ENCODE measurements at places on chromosomes 6 and 20.
A peak's percentile ranks its signal among the peaks of the same experiment; 100 is the strongest.

- DNase-seq, result no peak
These were observed 15.4 kb upstream of the KIAA1755 start for GRCh38 chr20:38275815-38276550.

DNA sequence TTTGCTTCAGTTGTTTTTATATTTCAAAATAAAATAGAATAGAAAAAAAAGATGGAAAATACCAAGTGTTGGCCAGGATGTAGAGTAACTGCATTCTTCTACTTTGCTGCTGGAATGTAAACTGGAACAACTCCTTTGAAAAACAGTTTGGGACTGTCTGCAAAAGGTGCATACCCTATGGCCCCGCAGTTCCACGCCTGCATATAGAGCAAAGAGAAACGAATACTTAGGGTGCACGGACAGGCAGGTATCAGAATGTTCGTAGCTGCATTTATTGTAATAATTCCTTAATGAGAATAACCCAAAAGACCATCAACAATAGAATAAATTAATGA is 603 bp upstream of the RAB23 start:
- no peak for DNase-seq

DNA sequence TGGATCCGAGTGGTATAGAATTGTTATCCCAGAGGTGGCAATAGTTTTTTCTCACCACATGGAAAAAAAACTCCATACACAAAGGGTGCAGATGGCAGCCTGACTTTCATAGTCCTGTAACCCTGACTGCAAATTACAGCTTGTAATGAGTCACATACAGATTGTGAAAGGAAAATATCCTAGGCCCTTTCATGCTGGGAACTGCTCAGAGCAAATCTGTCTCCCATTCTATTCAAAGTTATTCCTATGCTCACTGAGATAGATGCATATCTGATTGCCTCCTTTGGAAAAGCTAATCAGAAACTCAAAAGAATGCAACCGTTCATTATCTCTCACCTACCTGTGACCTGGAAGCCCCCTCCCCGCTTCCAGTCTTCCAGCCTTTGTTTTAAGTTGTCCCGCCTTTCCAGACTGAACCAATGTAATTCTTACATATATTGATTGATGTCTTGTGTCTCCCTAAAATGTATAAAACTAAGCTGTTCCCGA is 108.7 kb upstream of the MAP3K4 start:
- no peak for DNase-seq

GRCh38 chr20:46420878-46421277 is 14.5 kb upstream of the ELMO2 start:
- DNase-seq, result no peak

- DNase-seq, result peak; percentile 71
These were observed 49.6 kb upstream of the RIPOR2 start for GRCh38 chr6:24985323-24985722.

DNA sequence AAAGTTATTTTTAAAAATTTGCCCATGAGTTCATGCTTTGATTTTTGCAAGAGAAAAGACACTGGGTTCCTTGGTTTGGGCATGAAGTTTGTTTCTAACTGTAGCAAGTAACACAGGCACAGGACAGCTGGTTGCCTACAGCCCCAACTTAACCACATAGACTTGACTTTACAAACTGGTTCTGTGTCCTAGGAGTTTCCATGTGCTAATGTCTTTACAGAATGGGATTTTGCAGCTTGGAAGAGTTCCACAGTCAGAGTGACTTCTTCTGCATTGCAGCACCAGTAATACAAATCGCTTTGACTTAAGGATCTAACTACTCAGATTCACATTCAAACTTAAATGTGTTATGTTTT is 44.3 kb downstream of the OR2B2 start:
- DNase-seq, result no peak

GRCh38 chr6:167415441-167415961 is 90.6 kb downstream of the TTLL2 start:
- no peak for DNase-seq

- DNase-seq, result no peak
These were observed 27.1 kb downstream of the SYNJ2 start for GRCh38 chr6:158008864-158009113.

DNA sequence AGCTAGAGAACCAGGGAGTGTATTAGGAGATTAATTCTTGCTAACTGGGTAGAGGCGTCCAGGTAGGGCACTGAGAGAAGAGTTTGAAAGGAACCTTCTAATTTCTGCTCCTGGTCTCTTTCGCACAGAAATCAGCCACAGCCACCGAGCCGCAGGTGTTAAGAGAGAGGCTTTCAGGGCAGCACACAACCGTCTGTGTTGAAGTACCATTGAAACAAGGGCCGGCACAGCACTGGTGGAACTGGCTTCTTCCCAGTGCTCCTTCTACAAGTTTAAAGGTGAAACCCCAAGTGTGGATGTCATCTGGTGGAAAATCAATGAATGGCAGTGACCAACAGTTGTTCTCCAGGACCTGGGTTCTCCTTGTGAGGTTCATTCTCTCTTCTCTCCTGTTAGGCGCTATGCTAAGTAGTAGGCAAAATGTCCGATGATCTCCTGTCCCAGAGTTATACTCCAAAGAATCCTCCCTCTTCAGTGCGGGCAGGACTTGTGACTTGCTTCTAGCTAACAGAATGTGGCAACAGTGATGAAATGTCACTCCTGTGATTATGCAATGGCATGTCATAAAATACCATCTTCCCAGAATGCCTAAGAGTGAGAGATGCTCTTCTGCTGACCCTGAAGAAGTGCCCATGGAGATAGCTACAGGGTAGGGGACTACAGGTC is 15.0 kb upstream of the RIN2 start:
- no peak for DNase-seq

DNA sequence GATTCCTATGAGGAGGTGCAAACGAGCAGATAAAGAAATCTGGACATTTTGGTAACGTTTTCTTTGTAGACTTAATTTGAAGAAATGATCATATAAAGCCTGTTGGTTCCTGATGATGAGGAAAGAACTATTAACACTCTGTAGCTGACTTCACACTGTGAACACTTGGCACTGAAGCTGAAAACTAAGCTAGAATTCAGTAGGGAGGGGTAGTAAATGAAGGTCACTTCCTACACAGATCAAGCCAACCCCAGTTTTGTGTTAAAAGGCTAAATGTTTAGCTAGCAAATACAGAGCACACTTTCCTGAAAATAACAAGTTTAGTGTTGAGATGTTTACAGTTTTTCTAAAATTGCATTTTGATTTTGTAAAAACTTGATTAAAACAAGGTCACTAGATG is 296.2 kb upstream of the PRDM1 start:
- no peak for DNase-seq

GRCh38 chr20:5061213-5061612 is 58.5 kb downstream of the PCNA start:
- no peak for DNase-seq

DNA sequence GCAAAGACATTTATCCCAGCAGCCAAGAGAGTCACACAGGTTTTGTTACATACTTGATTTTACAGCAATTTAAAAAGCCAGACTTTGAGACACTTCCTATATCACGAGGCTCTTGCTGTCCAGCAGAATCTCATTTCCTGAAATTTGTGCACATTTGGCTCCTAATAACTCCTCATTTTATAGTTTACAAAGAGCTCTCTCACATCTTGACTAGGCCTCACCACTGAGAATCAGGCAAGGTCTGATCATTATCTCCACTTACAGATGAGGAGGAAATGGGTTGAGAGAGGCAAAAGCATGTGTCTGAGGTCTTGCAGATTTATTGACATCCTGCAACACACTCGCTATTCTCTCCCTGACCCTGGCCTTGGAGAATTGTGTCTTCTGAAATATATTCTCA is 426.8 kb downstream of the MAFB start:
- no peak for DNase-seq

DNA sequence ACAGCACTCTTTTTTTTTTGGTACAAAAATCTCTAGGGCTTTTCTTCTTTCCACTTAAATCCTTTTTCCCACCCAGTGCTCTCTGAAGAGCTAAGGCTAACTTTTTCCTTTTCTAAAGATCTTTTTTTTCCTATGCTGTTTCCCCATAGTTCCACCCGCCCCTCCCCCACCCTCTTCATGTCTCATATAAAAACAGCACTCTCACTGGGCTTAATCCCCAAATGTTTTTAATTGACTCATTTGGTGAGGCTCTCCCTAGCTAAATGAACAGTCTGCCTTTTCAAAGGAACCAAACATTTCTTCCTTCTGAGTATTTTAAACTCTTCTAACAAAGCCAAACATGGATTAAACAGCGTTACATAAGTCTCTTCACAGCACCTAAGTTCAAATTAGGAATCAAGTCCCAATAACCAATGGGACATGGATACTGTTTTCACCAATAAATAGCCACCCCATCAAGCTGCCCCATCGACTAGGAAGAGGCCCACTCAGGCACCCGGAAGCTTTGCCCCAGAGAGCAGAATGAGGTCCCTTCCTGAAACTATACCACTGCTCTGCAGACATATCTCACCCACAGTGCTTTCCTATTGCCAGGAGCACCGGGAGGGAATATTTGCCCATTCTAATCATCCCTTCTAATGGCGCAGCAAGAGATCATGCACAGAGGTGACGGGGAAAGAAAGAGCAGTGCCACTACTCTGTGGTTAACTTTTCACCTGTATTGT is 63.7 kb downstream of the ATXN1 start:
- DNase-seq, result no peak

DNA sequence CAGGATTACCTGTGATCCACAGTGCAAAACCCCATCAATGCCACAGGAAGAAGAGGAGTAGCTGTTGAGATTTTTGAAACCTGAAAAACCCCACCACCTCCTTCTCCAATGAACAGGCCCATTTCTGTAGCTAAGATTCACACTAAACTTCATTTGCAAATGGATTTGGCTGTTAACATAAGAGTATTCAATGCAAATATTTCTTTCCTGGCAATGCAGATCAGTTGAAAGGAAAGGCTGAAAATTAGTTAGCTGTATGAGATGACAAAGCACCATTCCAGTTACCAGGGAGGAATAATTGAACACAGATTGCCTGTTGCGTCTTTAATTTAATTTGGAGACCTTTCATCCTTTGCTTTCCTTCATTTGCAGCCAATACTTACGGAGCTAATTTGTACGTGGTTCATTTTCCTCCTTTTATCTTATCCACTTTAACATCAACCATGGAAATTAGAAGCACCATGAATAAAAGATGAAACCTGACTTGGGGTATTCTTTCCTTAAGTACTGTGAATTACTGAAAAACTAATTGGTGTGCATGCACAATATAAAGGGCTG is 4.2 kb downstream of the B3GAT2 start:
- no peak for DNase-seq

GRCh38 chr6:971981-972640 is 279.2 kb upstream of the EXOC2 start:
- DNase-seq, result no peak

DNA sequence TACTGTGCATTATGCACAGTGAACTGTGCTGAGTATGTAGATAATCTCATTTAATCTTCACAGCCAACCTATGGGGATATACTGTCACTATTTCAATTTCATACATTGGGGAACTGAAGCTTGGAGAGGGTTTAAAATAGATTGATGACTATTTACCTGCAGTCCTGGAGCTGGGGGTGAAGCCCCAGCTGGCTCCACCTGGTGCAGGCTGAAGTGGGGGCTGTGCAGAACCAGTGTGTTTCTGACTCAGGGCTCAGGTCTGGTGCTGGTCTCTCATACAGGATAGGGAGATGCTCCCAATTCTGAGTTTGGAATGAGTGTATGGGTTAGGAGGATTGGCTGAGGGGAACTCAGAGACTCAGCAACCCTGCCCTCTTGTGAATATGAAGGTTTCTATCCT is 176.1 kb upstream of the CEP162 start:
- no peak for DNase-seq

DNA sequence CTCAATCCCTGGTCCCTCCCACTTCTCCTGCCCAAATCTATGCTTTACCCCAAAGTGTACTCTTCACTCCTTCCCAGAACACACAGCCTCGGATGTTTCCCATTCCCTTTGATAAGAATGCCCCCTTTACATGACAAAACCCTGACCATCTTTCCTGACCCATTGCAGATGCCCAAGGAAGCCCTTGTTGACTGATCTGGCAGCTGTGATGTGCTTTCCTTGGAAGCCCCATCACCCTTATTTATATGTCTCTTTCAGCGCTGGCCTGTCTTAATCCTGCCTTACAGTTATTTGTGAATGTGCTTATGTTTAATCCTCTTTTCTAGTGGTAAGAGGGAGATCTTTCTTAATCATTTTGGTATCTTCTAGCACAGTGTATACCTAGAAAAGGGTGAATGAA is 523.1 kb downstream of the CD83 start:
- peak; percentile 46 for DNase-seq

DNA sequence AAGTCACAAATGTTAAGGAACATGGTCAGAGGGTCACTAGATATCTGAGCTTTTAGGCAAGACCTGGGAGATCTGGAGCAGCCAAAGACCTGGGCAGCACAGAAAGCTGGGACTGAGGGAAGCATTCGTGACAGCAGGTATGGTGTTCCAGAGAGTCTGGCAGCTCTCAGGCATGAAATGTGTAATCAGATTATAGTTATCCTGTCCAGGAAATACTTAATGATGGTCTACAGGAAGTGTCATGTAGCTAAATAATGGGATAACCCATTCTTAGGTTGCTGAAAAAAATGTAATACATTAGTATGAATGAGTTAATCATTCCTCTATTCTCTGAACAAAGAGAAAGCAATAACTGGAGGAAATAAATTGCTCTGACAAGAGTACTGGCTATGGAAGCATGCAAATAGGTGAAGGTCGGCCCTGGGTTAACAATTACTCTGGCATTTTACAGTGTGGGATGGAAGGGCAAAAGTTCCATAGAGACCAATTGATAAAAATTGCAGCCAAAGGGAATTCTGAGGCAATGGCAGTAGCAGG is 740.5 kb downstream of the CBLN4 start:
- no peak for DNase-seq

DNA sequence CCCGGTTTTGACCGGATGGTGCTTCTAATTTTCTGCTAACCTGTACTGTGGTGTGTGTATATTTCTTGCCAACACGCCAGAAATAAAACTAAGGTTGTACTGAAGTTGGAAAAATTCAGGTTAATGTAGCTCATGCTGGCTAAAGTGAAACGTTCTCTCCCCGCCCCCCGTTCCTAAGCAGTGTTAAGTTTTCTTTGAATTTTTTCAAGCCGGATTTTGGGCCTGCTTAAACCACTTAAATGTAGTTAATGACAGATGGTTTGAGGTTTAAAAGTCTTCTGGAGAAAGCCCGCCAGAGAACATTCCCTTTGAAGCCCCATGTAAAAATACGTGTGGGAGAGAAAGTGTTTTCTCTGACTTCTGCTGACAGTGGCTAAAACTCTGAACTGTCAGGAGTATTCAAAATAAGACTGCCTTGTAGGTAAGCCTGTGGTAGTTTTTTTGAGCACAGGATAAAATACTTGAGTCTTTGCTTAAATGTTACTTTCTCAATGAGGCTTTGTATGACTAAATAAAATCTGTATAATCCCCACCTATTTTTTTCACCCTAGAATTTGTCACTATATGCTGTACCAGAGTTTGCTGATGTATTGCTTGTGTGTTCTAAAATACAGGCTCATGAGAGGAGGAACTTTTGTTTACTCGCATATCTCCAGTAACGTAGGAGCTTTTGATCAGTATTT is 101.3 kb downstream of the OR2B2 start:
- no peak for DNase-seq

DNA sequence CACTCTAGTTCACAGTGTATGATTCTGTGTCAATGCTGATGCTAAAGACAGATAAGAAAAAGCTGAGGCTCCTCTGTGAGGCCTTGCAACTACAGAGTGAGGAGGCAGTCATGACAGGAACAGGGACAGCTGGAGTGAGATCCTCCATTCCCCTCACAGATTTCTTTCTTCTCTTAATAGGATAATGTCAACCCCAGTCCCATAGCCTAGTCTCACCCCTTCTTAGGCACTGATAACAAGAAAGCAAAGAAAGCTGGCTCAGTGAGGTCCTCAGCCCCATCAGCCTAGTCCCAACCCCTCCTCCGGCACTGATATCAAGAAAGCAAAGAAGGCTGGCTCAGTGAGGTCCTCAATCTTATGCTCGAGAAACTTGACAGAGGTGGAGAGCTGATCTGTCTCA is 2.1 kb upstream of the PTCHD4 start:
- no peak for DNase-seq

Measured in NT2/D1 (cell line).